ENCODE measurements at places on chromosomes 12 and 14. TPM values are rescaled to one million over a fixed set of nuclear protein-coding genes. Genes with fewer than 3 reads are reported as not detected.

DNA sequence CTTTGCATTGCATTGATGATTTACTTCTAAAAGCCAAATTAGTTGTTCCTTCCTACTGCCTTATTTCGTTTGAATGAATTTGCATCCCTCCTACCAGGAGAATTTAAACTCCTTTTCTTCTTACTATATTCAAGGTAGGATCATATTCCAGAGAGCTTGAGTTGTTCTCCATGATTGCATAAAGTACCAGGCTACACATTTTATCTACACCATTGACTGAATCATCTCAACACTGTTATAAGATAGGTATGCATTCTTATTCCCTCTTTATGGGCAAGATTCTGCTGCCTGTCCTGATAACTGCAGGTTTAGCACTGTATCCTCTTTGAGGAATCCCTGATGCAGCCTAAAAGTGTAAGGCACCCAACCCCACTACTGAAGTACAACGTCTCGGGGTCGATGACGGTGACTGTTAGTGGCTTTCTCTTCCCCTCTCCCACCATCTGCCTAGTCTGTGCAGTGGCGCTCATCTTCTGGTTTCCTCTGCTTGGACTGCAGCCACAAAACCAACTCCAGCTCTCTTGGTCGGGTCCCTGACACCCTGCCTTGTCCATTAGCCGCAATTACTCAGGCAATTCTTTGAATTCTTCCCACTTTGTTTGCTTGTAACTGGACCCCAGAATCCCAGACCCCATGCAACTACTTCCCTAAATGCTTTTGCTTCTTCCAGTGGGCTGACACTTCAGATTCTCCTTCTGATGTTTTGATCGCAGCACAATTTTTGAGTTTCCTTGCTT lies 44.4 kb upstream of the STXBP6 start:
- no peak for DNase-seq

DNA sequence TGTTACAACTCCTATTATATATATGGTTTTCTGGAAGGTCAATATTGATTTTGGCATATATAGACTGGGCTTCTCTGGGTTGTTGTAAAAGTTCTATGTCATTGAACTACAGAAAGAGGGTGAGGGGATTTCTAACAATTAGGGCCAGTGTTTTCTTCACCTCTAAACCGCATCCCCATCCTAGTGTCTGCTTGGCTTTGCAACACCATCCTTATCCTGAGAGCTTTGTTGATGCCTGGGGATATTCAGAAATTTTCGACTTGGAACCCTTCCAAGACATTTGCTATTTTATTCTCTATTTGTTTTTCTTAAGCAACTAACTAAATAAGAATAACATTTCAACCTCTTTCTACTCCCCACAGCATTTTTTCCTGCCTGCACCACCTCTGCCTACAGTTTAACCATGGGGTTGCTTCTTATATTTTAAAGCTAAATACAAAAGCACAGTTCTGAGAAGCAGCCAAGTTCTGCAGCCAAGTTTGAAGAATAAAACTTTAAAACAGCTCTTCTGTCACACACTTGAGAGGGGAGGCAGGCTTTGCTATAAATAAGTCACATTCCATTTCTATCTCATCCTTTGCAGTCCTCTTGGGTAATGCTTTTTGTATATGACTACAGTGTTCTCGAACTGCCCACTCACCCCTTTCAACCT lies 53.4 kb downstream of the RGS6 start:
- peak; percentile 47 for DNase-seq

DNA sequence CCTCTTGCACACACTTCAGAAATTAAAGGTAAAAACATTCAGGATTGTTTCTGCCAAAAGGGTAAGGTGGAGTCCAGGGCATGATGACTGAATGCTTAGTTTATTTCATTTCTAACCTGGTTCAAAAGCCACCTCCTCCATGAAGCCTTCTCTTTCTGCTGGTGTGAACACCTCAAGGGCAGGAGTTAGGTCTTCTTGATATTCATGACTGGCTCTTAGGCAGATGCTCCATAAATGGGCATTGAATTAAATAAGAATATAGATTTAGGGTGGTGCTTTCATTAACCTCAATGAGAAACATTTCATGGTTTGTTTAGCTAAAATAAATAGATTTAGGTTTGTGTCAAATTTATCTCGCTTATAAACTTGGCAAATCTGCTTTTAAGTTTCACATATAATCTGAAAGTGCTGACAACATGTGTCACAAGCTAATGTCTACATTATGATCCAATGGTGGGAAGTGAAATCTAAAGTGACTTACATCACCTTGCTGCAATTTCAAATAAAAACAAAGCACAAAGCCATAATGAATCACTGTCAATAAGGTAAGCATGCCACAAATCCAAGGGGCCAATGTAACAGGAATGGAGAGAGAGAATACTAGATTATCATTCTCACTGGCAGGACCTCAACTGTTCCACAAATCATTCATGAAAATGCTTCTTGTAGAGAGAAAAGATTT lies 72.7 kb upstream of the GRIP1 start:
- DNase-seq = no peak

Gene FIGNL2
- total RNA-seq = 0.69 TPM

Gene KRT3
- total RNA-seq = 0.10 TPM

GRCh38 chr14:105055334-105055733 lies 9.9 kb downstream of the GPR132 start:
- DNase-seq = no peak

GRCh38 chr12:61161961-61162360 lies 1098.2 kb upstream of the USP15 start:
- DNase-seq = no peak

DNA sequence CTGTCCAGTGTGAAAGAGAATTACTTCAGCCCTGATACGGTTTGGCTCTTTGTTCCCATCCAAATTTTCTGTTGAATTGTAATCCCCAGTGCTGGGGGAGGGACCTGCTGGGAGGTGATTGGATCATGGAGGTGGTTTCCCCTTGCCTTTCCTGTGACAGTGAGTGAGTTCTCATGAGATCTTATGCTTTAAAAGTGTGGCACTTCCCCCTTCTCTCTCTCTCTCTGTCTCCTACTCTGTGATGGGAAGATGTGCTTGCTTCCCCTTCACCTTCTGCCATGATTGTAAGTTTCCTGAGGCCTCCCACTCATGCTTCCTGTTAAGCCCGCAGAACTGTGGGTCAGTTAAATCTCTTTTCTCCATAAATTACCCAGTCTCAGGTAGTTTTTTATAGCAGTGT lies 5.5 kb upstream of the SLC15A5 start:
- DNase-seq = no peak

- DNase-seq = no peak
Measured at GRCh38 chr14:54579621-54580020, 12.7 kb downstream of the SAMD4A start.

DNA sequence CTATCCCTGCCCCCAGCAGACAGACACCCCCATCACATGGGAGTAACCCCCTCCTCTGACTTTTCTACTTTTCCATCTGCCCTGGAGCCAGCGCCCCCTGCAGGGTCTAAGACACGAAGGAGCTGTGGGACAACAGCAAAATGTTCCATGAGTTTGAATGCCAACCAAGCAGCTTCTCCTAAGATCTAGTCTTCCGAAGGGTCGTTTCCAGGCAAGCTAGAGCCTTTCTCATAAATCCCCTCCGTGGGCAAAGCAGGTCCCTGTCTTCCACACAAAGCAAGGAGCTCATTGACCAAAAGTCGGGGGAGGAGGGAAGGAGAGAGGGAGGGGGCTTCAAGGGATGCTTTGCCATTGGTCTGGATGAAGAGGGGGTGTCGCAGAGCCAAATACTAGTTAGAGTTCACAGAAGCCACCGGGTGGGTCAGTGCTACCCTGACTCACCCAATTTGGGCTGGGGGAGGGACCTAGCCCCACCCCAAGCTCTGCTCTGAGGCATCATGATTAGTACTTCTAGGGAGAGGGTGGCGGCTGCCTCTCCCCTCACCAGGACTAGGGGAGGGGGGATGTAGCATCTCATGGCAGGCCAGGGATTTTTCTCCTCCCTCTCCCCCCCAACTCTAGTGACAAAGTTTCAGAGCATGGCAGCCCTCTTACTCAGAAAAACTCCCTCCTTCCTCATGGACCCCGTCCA lies 1.6 kb downstream of the MSI1 start:
- DNase-seq = no peak

All from skin of body (tissue), 3 donors.